ENCODE measurements at places on chromosomes 4 and X.

DNA sequence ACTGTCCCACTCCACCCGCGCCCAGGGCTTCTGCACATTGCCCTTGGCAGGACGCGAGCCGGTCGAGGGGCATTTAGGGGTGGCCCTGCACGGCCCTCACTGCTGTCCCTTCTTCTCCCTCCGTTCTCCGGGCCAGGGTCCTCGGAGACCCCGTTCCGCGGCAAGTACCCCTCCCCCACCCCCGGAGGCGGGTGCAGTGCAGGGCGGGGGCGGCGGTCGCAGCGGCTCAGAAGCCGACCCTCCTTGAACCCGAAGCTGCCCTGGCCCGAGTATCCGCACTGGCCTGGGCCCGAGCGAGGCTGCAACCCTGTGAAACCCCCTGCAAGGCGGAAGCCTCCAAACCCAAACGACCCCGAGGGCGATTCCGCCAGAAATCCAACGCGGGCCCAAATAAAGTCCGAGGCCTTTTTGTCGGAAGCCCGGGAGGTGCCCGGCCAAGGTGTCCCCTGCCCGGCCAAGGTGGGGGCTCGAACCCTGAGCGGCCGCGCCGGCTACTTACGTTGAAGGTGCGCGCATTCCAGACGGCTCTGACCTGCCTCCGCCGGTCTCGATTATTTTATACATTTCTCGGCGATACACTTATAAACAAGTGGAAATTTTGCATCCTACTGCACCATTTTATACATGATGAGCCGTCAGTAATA lies 53.1 kb upstream of the TMEM33 start:
- DNase-seq = peak; percentile 28

- DNase-seq = no peak
These were observed 241.4 kb upstream of the ANXA3 start for GRCh38 chr4:78310007-78310739.

GRCh38 chr4:73329300-73329699 lies 70.7 kb upstream of the ANKRD17 start:
- DNase-seq = no peak

DNA sequence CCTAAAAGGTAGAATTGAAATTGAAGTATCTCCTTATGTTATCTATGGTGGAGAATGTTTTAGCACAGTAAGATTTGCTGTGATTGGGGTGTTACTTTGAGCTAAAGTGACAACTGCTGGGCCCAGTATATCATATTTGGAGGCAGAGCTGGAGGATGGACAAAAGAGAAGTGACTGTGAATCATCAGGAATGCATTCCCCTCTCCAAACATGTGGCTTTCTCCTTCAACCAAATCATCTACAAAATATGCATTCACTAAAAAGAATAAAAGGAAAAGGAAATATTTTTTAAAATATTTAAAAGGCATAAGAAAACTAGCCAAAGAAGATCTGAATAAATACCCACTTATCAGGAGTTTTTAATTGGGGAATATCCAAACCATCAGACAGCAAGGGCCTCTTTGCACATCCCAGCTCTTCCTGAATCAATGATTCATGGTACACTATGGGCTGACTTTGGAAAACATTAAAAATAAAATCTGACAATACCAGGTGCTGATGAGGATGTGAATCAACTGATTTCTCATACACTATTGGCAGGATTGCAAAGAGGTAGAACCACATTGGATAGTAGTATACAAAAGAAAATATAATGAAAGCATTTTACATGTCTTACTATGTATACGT lies 671.7 kb upstream of the NR3C2 start:
- no peak for DNase-seq

DNA sequence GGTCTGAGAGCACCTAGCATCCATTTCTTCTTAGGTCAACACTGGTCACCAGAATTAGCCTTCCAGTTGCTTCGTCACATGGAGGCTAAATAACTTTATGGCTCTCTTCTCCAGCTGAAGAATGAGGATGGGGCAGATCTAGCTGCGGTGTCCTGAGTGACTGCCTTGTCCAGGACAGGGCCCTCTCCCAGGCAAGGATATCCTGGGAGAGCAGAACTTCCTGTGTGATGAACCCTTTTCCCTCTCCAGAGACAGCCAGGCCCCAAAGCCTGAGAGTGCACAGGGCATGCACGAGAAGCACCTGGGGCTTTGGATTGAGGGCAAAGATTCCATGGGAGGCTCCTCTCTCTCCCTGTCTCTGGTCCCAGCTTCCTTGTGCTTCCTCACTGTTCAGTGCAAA lies 108.2 kb upstream of the MAMLD1 start:
- no peak for DNase-seq

- DNase-seq = no peak
These were observed 30.9 kb upstream of the IL15 start for GRCh38 chr4:141605425-141605856.

GRCh38 chr4:189497516-189497915 lies 443.2 kb upstream of the FRG1 start:
- no peak for DNase-seq

GRCh38 chr4:51960486-51960885 lies 59.7 kb downstream of the LRRC66 start:
- no peak for DNase-seq

- DNase-seq = no peak
These were observed 13.8 kb downstream of the DGKQ start for GRCh38 chr4:959338-960139.

DNA sequence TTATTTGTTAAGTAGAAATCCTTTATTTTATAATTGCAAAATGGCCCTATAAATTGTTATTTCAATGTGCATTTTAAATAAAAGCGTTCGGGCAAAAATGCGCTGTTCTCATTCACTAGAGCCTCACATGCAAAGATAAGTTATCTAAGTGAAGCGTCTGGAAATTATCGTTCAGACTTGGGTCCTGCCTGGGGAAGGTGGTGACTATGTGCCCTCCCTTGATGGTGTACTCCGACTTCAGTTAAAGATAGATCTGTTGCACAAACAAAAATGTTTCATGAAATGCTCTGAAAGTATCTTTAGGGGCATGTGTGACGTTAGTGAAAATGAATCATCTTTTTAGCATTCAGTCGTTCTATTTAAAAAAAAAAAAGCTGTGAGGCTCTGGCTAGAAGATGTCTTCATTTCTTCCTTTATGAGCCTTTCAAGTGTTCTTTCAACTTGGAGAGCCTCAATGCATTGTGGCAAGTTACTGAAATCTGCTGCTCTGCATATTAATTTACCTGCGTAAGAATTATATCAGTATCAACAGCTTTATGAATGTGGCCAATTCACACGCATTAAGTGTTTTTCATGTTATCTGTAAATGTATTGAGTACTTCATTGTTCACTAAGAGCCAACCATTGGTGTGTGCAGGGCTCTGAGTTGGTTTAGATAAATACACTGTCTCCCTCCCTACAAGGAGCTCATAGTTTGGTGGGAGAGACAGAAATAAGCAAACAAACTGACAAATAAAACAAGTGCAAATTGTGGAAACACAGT lies 83.0 kb downstream of the AFF1 start:
- no peak for DNase-seq

- DNase-seq = no peak
These were observed 298.8 kb upstream of the CTSO start for GRCh38 chr4:156252358-156252921.

DNA sequence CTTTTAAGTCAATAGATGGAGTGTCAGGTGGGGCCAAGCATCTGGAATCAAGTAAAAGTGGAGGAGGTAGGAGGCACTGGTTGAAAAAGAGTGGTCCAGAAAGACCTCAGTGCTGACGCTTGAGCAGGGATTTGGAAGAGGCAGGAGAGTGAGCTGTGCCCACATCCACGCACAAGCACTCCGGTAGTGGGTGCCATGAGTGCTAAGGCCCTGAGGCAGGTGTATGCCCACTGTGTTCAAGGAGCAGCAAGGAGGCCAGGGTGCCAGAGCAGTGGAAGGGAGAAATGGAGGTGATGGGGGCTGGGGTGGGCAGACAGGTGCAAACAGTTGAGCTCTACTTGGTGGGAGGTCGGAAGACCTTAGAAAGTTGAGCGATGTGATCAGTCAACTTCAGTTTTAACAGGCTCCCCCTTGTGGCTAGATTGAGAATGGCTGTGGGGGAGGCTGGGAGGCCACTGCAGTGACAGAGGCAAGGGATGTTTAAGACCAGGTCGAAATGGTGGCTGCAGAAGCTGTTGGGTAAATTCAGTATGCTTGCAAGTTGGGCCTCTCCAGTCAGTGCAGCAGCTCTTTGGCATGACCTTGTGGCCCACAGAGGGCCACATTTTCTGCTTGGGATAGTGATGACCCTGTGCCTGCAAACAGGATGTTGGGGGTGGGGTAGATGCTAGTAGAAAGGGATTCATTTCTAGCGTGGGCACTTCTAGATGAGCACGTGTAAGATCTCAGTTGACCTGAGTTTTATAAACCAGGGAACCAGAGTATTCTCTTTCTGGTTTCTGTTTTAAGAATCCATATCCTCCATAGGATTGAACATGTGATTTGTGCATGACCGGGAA lies 12.7 kb downstream of the TKTL1 start:
- peak; percentile 64 for DNase-seq

GRCh38 chrX:15398874-15399273 lies 14.7 kb upstream of the VEGFD start:
- DNase-seq = peak; percentile 23

GRCh38 chr4:123497340-123497739 lies 100.7 kb downstream of the SPRY1 start:
- DNase-seq = no peak

- no peak for DNase-seq
These were observed 17.7 kb upstream of the N4BP2 start for GRCh38 chr4:40038977-40039376.

- DNase-seq = no peak
These were observed 76.1 kb upstream of the LIMCH1 start for GRCh38 chr4:41461780-41462307.

DNA sequence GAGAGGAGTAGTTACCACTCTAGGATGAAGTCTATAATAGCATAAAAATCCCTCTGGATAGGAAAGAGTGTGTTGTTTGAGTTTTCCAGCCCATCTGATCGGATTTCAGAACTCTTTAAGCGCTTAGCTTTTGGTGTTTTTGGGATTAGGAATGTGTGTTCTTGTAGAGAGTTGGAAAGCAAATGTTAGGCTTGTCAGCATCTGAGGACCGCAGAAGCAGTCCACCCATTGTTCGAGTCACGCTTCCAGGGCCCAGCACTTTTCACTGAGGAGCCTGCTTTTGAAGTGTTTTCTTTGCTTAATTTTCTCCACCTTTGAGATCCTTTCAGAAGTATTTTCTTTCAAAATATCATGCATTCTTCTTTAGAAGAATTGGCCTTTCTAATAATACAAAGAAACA lies 306.2 kb downstream of the TENM3 start:
- DNase-seq = no peak

GRCh38 chr4:108377021-108377420 lies 208.3 kb upstream of the LEF1 start:
- no peak for DNase-seq

DNA sequence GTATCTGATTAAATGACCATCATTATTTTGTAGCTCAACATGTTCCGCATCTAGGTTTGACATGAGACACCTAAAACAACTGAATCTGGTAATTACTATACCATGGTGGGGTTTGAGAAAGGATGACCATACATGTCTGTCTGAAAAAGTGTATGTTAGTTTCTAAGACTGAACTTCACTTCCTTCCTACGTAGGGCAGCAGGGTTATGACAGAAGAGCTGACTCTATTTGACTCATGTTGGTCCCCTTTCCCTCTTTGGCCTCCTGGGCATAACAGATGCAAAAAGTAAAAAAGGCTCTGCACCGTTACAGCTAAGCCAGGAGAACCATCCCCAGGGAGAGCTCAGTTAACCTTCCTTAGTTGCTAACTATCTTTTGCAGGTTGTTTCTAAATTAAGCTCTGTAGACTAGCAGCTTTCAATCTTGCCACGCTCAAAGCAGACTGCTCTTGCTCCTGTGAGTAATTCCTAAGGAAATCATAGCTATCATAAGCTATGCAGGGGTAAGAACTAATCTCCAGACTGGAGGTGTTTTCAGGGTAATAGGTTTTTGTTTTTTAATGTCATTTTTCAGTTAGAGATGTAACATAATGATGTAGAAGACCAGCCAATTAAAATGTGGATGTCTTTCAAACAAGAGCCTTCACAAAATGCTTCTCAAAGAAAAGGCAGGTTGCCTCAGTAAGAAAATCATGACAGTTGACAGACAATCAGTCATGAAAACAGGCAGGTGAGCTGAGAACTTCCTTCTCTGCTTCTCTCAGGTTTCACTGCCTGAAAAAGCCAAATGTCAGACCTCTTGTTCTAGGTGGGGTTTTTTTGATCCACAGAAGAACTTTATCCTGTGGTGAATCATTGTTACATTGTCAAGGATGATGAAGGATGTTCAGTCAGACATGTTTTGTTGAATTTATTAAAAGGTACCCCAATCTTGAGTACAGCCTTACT lies 66.9 kb upstream of the DAPP1 start:
- no peak for DNase-seq

GRCh38 chr4:115424852-115425251 lies 311.4 kb upstream of the NDST4 start:
- DNase-seq = no peak

- DNase-seq = no peak
These were observed 206.4 kb upstream of the PACRGL start for GRCh38 chr4:20493761-20494353.

All from GM13976 (cell line).